ENCODE measurements at places on chromosomes 13 and 19.

- peak overlapping the region; percentile 72 for H3K27ac ChIP-seq
- peaks cover 9% of the 10 kb centered on the region for H3K4me1 ChIP-seq
- peak overlapping the region; percentile 80 for H3K4me3 ChIP-seq
- H3K36me3 ChIP-seq = no peaks in the 10 kb centered on the region
Measured at GRCh38 chr19:12494260-12494860, 9.7 kb upstream of the ZNF709 start.

DNA sequence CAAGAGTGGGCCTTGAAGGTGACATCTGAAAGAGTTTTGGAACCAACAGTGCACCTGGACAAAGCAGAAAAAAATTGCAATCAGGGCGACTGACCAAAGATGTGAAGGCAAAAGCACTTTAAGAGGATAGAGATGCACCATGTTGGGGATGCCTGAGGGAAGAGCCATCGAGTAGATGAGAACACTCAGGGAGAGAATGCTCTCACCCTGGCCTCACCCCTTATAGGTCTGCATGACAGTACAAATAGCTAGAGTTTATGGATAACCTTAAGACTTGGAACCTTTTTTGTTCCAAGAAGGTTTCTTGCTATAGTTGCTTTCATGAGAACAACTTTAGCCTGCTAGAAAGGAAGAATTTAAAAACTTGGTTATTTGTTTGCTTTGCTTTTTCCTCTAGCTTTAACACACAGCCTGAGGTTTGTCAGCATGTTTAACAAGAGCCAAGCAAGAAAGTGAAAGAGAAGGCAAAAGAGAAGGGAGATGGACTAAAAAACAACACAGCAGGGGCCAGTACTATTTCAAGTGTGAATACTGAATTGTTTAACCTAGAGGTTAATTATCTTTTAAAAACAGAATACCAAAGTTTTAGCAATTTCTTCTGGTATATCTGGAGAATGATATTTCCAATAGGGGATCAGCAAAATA lies 418.9 kb downstream of the DIAPH3 start:
- H3K27ac ChIP-seq = no peak overlapping the region
- DNase-seq = no peak
- no peaks in the 10 kb centered on the region for H3K36me3 ChIP-seq

GRCh38 chr13:110448230-110448629 lies 113.3 kb downstream of the RAB20 start:
- H3K27me3 ChIP-seq = no peaks in the 10 kb centered on the region
- no peak for DNase-seq
- H3K36me3 ChIP-seq = no peaks in the 10 kb centered on the region
- no peak overlapping the region for H3K27ac ChIP-seq

- H3K36me3 ChIP-seq = no peaks in the 10 kb centered on the region
- no peaks in the 10 kb centered on the region for H3K4me1 ChIP-seq
- peak; percentile 63 for DNase-seq
- H3K27me3 ChIP-seq = no peaks in the 10 kb centered on the region
Measured at GRCh38 chr19:56111601-56112312, 9.3 kb downstream of the ZNF787 start.

GRCh38 chr19:10603084-10603872 lies 16.2 kb upstream of the AP1M2 start:
- no peaks in the 10 kb centered on the region for H3K27me3 ChIP-seq
- H3K27ac ChIP-seq = peak overlapping the region; percentile 100
- peaks cover 15% of the 10 kb centered on the region for H3K4me1 ChIP-seq
- peak overlapping the region; percentile 92 for H3K4me3 ChIP-seq
- DNase-seq = peak; percentile 89
- H3K36me3 ChIP-seq = no peaks in the 10 kb centered on the region

DNA sequence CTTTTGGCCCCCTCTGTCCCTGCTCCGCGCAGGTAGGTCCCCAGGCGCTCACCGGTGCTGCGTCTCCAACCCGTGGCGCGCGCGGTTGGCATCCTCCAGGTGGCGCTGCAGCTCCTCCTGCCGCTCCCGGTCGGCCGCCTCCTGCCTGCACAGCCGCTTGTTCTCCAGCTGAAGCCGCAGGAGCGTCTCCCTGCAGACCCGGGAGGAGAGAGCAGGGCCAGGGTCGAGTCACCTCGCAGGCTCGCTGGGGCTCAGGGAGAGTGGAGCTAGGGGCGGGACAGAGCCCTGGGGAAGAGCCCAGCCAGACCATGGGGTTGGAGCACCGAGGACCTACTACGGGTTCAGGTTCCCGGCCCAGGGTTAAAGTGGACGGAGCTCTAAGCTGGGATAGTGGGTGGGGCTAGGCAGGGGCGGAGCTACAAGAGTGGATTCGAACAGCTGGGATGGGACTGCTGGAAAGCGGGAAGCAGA lies 9.3 kb downstream of the HOOK2 start:
- peaks cover 9% of the 10 kb centered on the region for H3K36me3 ChIP-seq
- H3K4me3 ChIP-seq = no peak overlapping the region
- DNase-seq = peak; percentile 72
- no peak overlapping the region for H3K27ac ChIP-seq
- H3K4me1 ChIP-seq = no peaks in the 10 kb centered on the region
